Activated CD4-positive, alpha-beta T cell treated with anti-CD3 and anti-CD28 coated beads, Interleukin-2, amount 50 U/mL, for 4 hours (primary cell): ENCODE measurements at places on chromosomes 13 and 19.

DNA sequence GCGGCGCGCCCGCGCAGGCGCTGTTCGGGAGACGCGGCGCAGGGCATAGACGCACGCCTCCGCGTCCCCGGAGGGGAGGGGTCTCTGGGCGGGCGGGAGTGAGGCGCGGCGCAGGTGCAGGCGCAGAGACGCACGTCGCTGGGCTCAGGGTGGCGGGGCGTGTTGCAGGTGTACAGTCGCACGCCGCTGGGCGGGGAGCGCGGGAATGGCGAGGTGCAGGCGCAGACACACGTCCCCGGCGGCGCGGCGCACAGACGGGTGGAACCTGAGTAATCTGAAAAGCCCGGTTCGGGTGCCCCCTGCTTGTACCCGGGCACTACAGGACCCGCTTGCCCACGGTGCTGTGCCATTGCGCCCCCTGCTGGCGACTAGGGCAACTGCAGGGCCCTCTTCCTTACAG lies 44.7 kb downstream of the PLPP2 start:
- DNase-seq = no peak

- DNase-seq = no peak
Measured at GRCh38 chr19:6076291-6076665, 34.0 kb downstream of the RFX2 start.

DNA sequence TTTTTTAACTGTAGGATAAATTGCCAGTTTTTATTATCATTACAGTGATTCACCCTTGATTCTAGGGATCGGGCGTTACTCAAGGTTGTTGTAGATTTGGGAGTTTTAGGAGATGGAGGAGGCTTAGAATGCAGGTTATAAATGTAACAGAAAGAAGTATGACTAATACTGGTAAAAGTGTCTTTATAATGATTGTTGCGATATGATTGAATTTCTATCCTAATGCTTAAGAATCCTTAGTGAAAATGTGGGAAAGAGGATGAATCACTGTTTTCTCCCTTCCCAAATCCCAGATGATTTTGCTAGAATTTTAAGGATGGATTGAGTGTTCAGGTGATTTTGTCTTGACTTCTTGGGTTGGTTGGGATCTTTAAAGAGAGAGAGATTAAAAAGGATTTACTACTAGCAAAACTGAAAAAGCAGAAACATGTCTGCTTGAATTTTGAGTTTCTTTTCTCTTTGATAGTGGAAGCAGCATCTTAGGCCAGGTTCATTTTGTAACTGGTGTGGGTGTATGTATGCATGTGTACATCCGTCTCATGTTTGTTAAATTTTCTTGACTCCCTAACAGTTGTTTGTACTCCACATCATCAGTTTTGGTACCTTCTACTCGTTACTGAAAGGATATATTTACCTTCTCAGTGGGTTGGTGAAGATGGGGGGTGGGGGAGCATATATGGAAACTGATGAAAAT lies 25.9 kb downstream of the ARHGAP35 start:
- no peak for DNase-seq

- no peak for DNase-seq
Measured at GRCh38 chr19:52935434-52935833, 12.2 kb upstream of the ZNF888 start.

DNA sequence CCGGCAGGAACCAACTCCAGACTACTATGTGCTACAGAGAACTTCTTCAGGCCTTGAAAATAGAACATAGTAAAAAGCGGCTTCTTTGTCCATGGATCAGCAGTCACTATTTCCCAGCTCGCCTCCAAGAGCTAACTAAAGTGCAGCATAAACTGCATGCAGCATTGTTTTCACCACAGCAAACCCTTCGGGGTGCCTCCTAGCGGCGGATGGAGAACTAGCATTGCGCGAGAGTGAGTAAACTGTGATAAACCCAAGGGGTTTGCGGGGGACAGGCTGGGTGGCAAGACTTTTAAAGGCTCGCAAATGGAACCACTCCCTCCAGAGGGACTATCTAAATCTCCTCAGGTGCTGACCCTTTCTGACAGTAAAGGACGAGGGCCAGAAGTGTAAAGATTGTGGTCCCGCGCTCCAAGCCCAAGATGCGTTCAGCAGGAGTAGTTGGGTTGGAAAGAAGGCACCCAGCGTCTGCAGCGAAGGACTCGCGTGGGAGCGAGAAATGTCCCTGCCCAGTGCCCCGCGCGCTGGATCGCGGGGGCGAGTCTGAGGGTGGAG lies 21.5 kb upstream of the SGCG start:
- DNase-seq = no peak
